KBM-7 (cell line): ENCODE measurements at places on chromosomes 3 and 15.

- DNase-seq = no peak
Measured at GRCh38 chr3:122508135-122508914, 6.4 kb downstream of the KPNA1 start.

DNA sequence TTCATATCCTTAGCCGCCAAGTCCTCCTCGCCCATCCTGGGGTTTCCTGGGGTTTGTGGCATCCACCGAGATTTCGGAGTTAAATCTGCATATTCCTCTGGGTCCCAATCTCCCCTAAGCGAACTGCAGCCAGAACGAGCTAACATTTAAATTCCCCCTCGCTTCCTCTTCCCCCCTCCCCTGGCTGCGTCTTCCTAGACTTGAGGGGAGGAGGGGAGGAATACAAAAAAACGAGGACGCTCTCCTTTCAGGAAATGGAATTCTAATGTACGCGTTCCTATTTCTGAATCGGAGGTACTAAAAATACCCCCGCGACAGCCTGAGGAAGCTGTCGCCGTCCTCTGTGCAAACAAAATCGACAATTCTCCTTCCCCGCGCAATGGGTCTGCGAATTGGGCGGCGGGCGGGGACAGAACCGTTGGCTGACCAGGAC lies 5.6 kb downstream of the FEZF2 start:
- no peak for DNase-seq

DNA sequence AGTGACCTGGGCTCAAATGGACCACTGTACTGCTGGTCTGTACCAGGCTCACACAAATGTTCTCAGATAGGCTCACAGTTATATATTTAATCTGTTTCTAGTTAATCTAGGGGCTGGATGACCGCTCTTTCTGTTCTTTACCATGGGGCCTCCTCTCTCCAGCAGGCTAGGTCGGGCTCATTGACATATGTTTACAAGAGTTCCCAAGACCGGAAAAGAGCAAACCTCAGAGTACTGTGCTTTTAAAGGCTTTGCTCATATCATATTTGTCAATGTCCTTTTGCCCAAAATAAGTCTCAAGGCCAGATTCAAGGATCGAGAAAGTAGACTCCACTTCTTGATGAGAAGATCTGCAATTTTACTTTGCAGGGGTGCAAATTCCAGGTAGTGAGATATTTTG lies 348.0 kb upstream of the EPHA6 start:
- no peak for DNase-seq

- DNase-seq = no peak
Measured at GRCh38 chr15:71891026-71891425, 80.7 kb downstream of the NR2E3 start.

DNA sequence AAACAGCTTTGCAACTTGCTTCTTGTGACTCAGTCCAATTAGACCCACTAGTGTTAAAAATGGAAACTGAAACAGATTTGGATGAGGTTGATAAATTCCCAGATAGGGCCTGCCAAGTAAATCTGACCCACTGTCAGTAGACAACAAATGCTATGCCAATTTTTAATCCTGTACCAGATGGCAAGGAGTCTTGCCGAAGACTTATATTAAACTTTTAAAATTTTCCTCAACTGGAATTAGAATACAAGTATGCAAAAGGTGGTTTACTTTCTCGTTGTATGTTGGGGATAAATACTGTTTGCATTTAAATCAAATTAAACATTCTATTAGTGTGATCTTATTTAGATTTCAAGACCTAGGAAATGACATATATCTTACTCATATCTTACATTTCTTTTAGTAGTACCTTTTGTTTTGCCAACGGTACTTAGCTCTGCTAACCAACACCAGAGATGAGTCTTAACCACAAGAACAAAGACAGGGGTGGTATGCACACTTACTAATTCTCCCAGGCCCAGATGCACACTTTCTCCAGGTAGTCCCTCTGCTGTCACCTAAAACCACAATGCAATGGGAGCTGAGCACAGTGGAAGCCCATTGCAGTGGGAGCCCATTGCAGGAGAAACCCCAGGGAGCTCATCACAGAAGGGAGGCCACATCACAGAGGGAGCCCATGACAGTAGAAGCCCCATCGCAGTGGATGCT lies 77.8 kb downstream of the WWTR1 start:
- DNase-seq = no peak

- DNase-seq = no peak
Measured at GRCh38 chr3:114464548-114464947, 170.7 kb downstream of the TIGIT start.

- peak; percentile 88 for DNase-seq
Measured at GRCh38 chr15:67433495-67434099, 87.3 kb upstream of the C15orf61 start.

DNA sequence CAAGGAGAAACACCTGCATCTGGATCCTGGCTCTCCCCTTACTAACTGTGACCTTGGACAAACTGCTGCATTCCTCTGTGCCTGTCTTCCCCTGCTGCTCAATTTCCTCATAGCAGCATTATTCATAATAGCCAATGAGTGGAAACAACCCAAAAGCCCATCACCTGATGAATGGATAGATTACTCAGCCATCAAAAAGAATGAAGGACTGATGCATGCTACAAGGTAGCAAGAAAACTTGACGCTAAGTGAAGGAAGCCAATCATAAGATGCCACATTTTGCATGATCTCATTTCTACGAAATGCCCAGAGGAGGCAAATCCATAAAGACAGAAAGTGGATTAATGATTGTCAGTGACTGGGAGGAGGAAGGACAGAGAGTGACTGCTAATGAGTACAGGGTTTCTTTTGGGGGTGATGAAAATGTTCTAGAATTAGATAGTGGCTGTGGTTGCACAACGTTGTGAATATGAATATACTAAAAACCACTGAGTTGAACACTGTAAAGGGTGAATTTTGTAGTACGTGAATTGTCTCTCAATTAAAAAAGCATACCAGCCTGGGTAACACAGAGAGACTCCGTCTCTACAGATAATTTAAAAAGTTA lies 11.2 kb downstream of the IGDCC4 start:
- DNase-seq = no peak

- peak; percentile 16 for DNase-seq
Measured at GRCh38 chr3:105866656-105867653, 1.9 kb downstream of the CBLB start.

DNA sequence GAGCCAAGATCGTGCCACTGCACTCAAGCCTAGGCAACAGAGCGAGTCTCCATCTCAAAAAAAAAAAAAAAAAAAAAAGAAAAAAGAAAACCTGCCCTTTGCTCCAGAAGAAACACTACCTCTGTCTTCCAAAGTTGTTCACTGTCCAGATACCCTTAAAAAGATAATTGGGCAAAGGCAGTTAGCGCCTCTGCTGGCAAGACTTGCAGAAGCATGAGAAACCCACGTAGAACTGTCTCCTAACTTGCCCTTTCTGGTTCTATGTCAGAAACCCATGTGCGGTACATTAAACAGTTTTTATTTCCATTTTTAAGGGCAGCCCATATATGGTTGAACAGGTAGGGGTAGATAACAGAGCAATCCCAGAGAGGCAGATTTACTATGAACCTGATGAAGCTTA lies 1026.4 kb downstream of the ROBO2 start:
- DNase-seq = no peak

DNA sequence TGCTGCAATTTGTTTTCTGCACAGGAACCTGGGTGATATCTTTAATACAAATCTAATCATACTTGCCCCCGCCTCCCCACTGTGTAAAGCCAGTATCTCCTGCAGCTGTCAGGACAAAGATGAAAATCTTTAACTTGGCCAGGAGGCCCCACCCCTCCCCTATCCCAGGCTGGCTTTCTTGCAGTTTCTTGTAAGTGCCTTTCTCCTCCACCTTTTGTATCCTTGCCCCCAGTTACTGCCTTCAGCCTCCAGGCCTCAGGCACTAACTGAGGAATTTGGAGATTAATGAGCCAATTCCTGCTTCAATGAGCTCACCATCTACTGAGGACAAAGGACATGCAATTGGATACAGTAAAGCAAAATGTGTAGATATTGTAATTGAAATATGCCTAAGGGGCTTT lies 6.5 kb downstream of the GCSAM start:
- no peak for DNase-seq

- DNase-seq = no peak
Measured at GRCh38 chr15:51825698-51826097, 3.8 kb upstream of the TMOD3 start.

- no peak for DNase-seq
Measured at GRCh38 chr3:196063049-196063448, 18.8 kb downstream of the TFRC start.

GRCh38 chr15:78457101-78457500 lies 19.1 kb downstream of the IREB2 start:
- DNase-seq = no peak

DNA sequence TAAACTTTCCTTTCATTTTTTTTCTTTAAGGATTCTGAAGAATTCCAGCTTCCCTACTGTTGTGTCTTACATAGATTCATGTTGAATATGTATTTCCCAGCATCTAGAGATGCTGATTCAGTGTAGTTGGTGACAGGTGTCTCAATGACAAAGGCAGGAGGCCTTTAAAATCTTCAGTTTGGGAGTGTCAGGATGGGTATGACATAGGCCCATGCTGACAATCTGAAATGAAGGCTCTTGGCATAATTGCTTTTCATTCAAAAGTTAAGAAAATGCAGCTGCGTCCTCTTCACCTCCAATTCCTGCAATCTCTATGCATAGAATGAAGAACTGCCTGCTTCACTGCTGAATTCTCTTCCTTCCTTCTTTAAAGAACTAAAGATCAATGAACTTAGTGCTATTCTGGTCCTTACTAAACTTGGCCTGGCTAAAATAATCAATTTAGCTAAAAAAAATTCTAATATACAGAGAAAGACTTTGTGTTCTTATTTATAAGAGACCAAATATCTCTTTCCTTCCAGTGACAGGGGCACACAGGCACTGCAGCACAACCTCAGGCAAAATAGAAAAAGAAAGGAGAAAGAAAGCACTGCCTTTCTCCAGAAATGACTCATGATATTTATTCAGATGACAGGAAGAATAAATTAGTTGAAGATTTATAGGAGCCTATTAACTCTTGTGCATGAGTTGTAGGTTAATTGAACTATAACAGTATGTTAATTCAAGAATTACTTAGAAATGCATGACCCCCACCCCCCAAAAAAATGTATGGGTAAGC lies 152.6 kb upstream of the GBE1 start:
- DNase-seq = no peak

GRCh38 chr3:41960826-41961750 lies 815 bp downstream of the ULK4 start:
- peak; percentile 72 for DNase-seq

- DNase-seq = no peak
Measured at GRCh38 chr15:34271493-34271892, 46.7 kb downstream of the EMC4 start.

GRCh38 chr3:78613421-78613879 lies 1154.3 kb downstream of the ROBO1 start:
- no peak for DNase-seq

DNA sequence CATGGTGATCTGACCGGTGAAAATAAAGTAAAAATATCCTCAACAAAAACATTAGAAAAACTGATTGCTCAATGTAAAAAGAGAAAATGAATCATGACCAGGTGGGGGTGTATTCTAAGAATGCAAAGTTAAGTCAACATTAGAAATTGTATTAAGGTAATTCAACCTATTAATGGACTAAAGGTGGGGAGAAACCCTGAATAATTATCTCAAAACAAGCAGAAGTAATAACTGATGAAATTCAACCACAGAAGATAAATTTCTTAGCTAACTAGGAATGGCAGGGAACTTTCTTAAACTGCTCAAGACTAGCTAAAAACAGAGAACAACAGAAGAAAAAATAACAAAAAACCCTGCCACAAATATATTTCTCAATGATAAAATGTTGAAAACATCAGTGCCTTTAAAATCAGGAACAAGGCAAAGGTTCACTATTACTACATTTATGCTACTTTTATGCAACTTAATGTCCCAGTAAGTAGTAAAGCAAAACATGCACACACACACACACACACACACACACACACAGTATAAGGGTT lies 204.4 kb upstream of the THBS1 start:
- DNase-seq = no peak

GRCh38 chr3:159861369-159861987 lies 127.2 kb upstream of the IL12A start:
- no peak for DNase-seq

GRCh38 chr3:194120789-194121770 lies 14.9 kb upstream of the HES1 start:
- DNase-seq = no peak

GRCh38 chr15:50828610-50829206 lies 63.2 kb upstream of the SPPL2A start:
- DNase-seq = peak; percentile 15

DNA sequence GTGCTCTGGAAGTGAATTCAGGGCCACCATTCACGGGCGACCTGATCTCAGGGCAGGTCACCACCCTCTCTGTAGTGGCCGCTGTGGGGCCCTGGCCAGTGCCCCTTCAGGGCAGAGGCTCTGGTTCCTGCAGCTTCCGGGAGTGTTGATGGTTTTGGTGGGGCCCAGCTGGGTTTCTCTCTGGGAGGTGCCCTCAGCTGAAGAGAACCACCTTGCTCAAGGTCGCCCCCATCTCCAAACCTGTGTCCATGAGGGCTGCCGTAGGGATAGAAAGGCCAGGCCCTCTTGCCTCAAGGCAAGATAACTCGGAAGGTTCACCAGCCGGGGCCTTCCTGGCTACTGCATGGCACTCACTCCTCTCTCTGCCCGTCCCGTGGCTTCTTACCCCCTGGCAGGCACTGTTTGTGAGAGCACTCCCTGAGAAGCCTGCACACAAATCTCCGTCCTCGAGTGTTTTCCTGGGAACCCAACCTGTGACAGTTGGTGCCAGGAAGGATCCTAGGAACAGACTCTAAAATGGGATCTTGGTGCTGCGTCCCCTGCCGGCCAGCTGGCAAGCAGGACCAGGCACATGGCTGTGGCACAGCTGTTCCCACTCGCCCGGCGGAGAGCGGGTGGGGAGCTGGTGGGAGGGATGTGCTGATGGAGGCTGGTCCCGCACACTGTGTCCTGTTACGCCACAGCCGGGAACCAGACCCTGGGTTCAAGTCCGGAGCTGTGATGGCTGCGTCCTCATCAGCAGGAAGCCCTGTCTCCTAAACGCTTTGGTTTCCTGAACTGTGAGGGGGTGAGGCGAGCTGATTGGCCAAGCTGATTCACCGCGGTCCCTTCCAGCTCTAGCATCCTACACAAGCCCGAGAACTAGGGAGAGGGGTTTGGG lies 23.2 kb upstream of the PIGZ start:
- DNase-seq = no peak

DNA sequence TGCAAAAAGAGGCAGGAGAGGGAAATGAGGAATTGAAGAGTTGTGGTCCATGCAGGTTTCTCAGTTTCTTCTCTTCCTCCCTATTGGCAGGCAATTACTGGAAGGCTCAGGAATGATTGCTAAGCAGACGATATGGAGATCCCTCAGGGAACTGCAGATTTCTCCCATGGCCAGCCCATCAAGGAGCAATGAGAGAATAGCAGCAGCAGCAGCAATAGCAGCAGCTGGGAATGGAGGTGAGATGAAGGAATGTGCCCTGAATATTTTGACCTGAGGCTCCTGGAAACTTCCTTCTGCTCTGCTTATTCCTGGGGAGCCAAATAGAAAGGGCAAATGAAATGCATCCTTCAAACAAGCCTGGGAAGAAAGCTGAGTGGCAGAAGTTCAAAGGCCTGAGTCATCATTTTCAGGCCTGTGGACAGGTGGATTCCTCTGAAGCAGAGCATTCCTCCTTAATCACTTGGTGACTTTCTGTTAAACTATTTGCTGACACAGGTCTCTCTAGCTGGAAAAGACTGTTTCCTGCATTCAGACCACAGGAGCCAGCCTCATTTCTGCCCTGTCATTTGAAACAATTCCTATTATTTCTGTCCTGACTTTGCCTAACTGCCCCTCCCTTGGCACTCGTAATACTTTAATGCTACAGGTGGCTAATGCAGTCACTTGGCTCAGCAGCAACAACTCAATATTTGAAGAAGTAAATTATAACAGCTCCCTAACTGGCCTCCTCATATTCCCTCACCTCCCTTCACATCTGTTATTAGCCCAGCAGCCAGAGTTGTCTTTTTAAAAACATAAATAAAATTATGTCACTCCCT lies 146.9 kb upstream of the GADL1 start:
- no peak for DNase-seq
